T-helper 2 cell (primary cell): ENCODE measurements at places on chromosomes 4 and X.

DNA sequence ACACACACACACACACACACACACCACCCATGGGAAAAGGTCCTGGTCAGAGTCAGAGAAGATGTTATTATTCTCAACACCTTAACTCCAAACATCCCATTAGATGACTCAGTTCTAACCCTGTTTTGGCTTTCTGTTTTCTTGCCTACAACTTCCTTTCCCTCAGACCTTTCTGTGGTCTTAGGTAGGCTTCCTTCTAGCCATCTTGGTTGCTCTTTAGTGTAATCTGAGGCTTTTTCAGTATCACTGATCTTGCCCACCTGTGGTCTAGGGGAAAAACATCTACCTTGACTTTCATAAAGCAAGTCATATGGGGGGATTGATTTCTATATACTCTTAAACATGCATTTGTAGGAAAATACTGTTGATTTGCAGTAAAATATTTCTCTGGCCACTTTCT is 56.9 kb downstream of the ATG4A start:
- DNase-seq = no peak

DNA sequence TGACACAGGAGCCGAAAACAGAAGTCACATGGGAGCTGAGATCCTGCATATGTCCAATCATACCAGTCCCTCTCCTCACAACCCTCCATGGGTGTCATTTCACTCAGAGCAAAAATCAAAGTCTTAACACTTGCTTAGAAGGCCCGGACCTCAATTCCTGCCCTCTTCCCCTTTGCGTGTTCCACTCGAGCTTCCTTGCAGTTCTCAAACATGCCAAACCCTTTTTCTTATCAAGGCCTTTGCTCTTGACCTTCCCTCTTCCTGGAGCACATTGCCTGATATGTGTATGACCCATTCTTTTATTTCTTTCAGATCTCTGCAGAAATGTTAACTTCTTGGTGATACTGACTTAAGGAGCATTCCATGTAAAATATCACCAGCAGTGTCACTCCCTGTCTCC is 87.0 kb upstream of the USP38 start:
- no peak for DNase-seq

DNA sequence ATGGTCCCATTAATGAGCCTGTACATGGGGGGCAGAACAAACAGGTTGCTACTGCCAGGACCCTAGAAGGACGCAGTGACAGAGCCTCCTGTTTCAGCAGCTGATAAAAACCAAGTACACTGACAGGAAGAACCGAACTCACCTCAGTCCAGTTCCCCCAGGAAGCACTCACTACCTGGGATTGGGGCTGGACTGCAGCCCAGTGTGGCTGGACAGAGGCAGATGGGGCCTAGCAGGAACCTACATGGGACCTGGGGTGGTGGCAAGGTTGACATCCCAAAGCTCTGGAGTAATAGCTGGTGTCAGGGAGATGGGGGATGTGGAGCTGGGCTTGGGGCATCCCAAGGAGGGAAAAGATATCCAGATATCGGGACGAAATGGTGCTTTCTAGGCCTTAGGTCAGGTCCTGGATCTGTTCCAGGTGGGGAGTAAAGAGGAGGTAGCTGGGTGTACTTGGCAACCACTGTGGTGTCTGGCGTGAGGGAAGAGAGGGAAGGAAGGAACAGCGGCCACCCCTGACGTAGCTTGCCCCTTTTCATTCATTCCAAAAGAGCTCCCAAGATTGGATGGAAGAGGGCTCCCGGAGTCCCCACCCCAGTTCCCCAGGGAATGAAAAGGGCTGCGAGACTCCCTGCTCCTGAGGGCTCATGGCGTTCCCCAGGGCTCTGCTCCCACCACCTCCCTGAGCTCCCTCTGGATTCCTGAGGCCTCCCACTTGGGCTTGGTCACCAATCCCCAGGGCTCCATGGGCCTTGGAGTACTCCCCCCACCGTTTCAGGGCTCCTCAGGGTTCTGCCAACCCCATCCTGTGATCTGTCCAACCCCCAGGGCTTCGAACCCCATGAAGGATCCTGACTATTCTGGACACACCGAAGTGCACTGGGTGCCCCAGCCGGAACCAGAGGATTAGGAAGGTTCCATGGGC is 4.5 kb downstream of the EMD start:
- no peak for DNase-seq

DNA sequence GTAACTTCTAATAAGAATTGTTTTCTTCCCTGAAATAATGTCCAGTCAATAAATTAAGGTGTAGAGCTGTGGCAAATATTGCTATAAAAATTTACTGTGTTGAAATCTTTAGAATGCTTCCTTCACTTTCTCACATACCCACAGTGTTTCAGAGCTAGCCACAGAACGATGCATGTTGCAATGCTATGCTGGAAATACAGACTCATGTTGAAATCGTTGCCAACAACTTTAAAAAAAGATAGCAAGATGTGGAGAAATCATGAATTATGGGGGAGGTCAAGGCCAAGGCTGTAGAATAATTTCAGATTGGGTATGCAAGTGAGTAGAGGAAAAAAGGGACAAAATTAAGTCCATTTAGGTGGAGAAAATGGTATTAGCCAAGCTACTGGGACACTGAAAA is 204.8 kb downstream of the VEGFC start:
- DNase-seq = no peak

- peak; percentile 83 for DNase-seq
Observed at GRCh38 chr4:2412534-2412884, 5.9 kb downstream of the ZFYVE28 start.

- no peak for DNase-seq
Observed at GRCh38 chr4:42519803-42520417, 122.6 kb downstream of the SHISA3 start.

- DNase-seq = no peak
Observed at GRCh38 chr4:89837385-89837992, 528 bp upstream of the SNCA start.

DNA sequence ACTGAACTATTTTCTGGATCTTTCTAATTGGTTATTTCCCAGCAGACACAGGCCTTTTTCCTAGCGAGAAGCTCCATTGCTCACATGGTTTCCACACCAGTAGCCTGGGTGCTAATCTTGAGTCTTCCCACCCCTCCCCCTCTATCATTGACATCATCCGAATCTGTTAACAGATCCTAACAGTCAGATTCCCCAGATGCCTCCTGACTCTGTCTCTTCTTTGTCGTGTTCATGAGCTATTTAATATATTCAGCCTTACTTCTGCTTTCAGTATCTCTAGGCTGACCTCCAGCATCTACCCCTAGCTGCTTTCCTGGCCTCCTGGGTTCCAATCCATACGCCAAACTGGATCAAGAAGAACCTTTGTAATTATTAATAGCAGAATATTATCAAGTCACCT is 85.0 kb downstream of the CLNK start:
- DNase-seq = no peak

DNA sequence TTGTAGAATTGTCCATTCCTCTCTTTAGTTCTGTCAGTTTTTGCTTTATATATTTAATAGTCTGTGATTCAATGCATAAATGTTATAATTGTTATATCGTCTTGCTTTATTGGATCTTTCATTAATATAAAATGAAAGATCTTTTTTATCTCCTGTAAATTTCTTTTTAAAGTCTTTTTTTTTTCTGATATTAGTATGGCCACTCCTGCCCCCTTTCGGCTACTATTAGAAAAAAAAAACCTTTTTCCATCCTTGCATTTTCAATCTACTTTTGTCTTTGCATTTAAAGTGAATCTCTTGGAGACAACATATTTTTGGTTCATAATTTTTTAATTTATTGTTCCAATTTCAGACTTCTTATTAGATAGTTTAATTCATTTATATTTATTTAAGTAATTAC is 677.4 kb upstream of the NDST4 start:
- DNase-seq = no peak

- no peak for DNase-seq
Observed at GRCh38 chrX:123909523-123909922, 49.7 kb downstream of the XIAP start.

- no peak for DNase-seq
Observed at GRCh38 chrX:9749146-9749692, 16.4 kb downstream of the GPR143 start.

- no peak for DNase-seq
Observed at GRCh38 chr4:118716304-118716703, 31.1 kb downstream of the METTL14 start.

DNA sequence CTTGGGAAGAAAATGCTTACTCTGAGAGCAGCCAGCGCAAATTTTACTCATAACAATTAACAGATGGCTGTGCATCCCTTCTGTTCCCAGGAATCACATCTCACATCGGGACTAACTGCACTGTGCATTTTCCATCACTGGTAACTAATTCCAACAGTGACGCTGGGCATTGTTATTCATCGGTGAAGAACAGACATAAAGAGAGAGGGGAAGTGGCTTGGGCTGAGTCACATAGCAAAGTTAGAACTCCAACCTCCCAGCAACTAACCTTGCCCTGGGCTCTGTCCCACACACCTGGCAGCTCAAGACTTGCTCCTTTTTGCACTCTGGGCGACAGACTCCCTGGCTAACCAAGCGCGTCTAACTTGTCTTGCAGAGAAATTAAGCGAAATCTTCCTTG is 6.4 kb upstream of the LONRF3 start:
- DNase-seq = no peak

GRCh38 chrX:64977830-64978229 is 1.6 kb upstream of the ZC4H2 start:
- no peak for DNase-seq
